Heart right ventricle (tissue), 16 donors: ENCODE measurements at places on chromosomes 12 and 14. TPM values are rescaled to one million over a fixed set of nuclear protein-coding genes. Genes with fewer than 3 reads are reported as not detected.

- no peak for DNase-seq
Observed at GRCh38 chr14:68341411-68342212, 451.3 kb downstream of the ZFP36L1 start.

DNA sequence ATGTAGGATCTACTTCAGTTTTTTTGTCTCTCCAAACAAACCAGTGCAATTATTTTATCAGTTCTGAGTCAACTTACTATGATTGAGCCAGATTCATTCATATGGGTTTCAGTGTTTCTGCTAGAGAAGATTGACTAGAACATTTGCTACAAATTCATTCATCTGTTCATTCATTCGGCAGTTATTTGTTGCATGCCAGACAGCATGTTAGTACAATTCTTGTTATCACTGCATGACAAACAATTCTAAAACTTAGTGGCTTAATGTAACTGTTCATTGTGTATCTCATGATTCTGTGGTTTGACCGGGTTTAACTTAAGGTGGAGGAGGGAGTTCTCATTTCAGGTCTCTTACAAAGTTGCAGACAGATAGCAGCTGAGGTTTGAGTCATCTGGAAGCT is 52.3 kb downstream of the POLR3B start:
- no peak for DNase-seq

GRCh38 chr12:116524311-116524710 is 34.9 kb upstream of the MAP1LC3B2 start:
- DNase-seq = no peak

- DNase-seq = no peak
Observed at GRCh38 chr12:132131952-132132351, 12.2 kb downstream of the DDX51 start.

DNA sequence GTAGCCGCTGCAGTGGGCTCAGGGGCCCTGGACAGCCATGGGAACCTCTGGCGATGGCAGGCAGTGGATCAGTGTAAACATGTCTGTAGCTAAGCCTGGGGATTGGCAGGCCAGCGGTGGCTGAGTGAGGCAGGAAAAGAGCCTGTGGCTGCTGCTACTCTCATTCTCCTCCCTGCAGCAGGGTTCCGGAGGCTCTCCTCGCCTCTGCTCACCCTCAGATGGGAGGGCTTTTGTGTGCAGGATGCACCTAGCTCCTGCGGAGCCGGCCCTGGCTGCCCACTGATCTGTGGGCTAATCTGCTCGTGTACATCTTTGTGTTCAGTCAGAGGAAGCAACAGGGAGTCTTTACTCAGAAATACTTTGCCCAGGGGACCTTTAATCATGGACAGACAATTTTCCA is 59.5 kb downstream of the GALNT8 start:
- DNase-seq = no peak

DNA sequence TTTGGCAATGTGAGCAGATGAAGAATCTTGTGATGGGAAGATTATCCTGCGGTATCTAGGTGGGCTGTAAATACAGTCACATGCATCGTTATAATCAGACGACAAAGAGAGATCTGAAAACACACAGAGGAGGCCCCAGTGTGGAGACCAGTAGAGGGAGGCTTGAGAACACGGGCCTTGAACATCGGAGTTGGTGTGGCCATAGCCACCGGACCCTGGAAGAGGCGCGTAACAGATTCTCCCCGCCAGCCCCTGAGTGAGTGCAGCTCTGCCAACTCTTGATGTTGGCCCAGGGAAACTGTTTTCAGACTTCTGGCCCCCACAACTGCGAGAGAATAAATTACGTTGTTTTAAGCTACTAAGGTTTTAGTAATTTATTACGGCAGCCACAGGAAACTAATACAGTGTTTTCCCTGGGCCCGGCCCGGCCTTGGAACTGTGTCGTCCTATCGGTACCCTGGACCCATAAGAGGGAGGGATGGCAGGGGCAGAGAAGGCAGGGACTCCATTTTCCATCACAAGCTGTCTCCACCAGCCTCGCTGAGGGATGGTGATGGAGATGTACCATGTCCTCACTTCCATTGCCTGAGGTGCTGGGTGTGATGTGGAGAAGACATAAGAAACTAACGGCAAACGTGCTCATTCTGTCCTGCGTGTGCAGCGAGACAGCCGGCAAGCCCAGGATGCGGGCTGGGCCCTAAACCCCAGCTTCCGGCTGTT is 91.6 kb downstream of the NTF3 start:
- DNase-seq = no peak

GRCh38 chr14:88032373-88032772 is 27.4 kb downstream of the GPR65 start:
- DNase-seq = no peak

CCNT1 gene
- 2.7 TPM for polyA plus RNA-seq

RIMKLB gene
- 7.2 TPM for polyA plus RNA-seq

FGF23 gene
- 0.01 TPM for polyA plus RNA-seq

KCNMB4 gene
- 2.5 TPM for polyA plus RNA-seq
